MM.1S (cell line): ENCODE measurements at places on chromosomes 16 and 17.

DNA sequence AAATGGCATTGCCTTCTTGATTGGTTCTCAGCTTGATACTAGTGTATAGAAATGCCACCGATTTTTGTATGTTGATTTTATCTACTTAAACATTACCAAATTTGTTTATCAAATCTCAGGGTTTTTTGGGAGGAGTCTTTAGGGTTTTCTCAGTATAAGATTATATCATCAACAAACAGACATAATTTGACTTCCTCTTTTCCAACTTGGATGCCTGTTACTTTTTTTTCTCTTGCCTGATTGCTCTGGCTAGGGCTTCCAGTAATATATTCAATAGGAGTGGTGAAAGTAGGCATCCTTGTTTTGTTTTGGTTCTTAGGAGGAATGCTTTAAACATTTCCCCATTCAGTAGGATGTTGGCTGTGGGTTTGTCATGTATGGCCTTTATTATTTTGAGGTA, 29.1 kb downstream of the EFCAB13 start:
- no peaks in the 10 kb centered on the region for H3K36me3 ChIP-seq
- DNase-seq = no peak
- H3K27me3 ChIP-seq = no peaks in the 10 kb centered on the region
- H3K27ac ChIP-seq = no peak overlapping the region
- H3K4me3 ChIP-seq = no peak overlapping the region

GRCh38 chr17:48392857-48393256, 37.2 kb downstream of the SKAP1 start:
- H3K27me3 ChIP-seq = no peaks in the 10 kb centered on the region
- no peak overlapping the region for H3K27ac ChIP-seq
- H3K36me3 ChIP-seq = no peaks in the 10 kb centered on the region
- DNase-seq = no peak
- no peak overlapping the region for H3K4me3 ChIP-seq

- H3K4me1 ChIP-seq = peaks cover 15% of the 10 kb centered on the region; the same call in 1 of the 2 replicates
- peak; percentile 49 for DNase-seq
- peaks cover 10% of the 10 kb centered on the region for H3K36me3 ChIP-seq
- H3K27me3 ChIP-seq = no peaks in the 10 kb centered on the region
- peak overlapping the region; percentile 79 for H3K27ac ChIP-seq
Measured at GRCh38 chr17:58352596-58353388, 791 bp upstream of the SUPT4H1 start.

- H3K4me3 ChIP-seq = no peak overlapping the region
- no peaks in the 10 kb centered on the region for H3K4me1 ChIP-seq
- H3K27me3 ChIP-seq = no peaks in the 10 kb centered on the region
- H3K36me3 ChIP-seq = peaks cover 3% of the 10 kb centered on the region; the same call in 1 of the 2 replicates
Measured at GRCh38 chr17:82239926-82240505, 11.2 kb downstream of the SLC16A3 start.

- H3K4me1 ChIP-seq = no peaks in the 10 kb centered on the region
- DNase-seq = peak; percentile 46
- no peak overlapping the region for H3K27ac ChIP-seq
Measured at GRCh38 chr17:75504347-75505151, 10.8 kb downstream of the CASKIN2 start.

DNA sequence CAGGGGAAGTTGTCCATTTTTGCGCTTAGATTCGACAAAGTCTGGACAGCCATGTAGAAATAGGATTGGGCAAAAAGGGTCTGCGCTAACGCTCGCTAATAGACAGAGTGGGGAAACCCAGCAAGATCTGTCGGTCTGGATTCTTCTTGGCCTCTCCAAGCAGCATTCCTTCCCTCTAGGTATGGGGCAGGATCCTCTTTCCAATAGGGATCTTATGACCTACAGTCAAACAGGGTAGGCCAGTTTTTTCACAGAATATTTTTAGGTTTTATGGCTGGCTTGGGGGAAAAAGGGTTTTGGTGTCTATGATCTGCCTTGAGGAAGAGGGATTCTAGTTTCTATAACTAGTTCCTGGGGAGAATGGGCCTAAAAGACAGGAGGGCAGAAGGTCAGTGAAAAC, 26.0 kb upstream of the GPT2 start:
- H3K27me3 ChIP-seq = no peaks in the 10 kb centered on the region
- no peak for DNase-seq
- H3K36me3 ChIP-seq = no peaks in the 10 kb centered on the region
- H3K27ac ChIP-seq = no peak overlapping the region

DNA sequence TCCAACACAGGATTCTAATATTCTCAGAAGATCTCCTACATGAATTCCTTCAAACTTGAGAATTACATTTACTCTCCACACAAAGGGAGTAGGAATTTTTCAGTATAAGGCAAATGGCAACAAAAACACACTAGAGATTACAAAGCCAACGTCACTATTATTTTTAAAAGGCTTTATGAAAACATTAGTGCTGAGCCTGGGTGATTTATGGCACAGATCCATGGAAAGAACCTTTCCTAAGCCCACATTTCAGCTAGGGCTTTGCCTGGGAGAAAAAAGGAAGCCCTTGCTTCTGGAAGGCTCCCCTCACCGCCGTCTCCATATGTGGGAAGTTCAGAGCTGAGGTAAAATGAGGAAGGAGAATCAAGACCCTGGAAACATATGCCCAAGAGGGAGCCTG, 499.4 kb upstream of the HSBP1 start:
- DNase-seq = no peak
- H3K27me3 ChIP-seq = no peaks in the 10 kb centered on the region
- no peak overlapping the region for H3K27ac ChIP-seq
- no peaks in the 10 kb centered on the region for H3K4me1 ChIP-seq
- H3K4me3 ChIP-seq = no peak overlapping the region

- H3K27ac ChIP-seq = peak overlapping the region; percentile 92
- H3K4me1 ChIP-seq = peaks cover 96% of the 10 kb centered on the region
- H3K36me3 ChIP-seq = no peaks in the 10 kb centered on the region
- no peaks in the 10 kb centered on the region for H3K27me3 ChIP-seq
- H3K4me3 ChIP-seq = no peak overlapping the region; the same call in 1 of the 2 replicates
Measured at GRCh38 chr17:34391241-34391640, 28.2 kb upstream of the CCL1 start.
